ENCODE measurements at places on chromosomes 2 and 18. TPM values are rescaled to one million over a fixed set of nuclear protein-coding genes. Genes with fewer than 3 reads are reported as not detected.

Gene ASB18
- not detected for total RNA-seq

Gene RUFY4
- total RNA-seq: not detected

Gene TUBB8B
- not detected for total RNA-seq

Gene SOCS6
- 32.6 TPM for total RNA-seq

Gene SF3B1
- total RNA-seq: 131 TPM

Gene GCC2
- 11.0 TPM for total RNA-seq

Gene TCF7L1
- 6.7 TPM for total RNA-seq

Gene DYTN
- total RNA-seq: not detected

Gene MAPK4
- total RNA-seq: 0.09 TPM

Gene TEX44
- not detected for total RNA-seq

All from A549 treated with CORT108297 at 1 μM for 4 hours (cell line).